MCF 10A (cell line): ENCODE measurements at places on chromosomes 7 and 10. TPM values are rescaled to one million over a fixed set of nuclear protein-coding genes. Genes with fewer than 3 reads are reported as not detected.

DNA sequence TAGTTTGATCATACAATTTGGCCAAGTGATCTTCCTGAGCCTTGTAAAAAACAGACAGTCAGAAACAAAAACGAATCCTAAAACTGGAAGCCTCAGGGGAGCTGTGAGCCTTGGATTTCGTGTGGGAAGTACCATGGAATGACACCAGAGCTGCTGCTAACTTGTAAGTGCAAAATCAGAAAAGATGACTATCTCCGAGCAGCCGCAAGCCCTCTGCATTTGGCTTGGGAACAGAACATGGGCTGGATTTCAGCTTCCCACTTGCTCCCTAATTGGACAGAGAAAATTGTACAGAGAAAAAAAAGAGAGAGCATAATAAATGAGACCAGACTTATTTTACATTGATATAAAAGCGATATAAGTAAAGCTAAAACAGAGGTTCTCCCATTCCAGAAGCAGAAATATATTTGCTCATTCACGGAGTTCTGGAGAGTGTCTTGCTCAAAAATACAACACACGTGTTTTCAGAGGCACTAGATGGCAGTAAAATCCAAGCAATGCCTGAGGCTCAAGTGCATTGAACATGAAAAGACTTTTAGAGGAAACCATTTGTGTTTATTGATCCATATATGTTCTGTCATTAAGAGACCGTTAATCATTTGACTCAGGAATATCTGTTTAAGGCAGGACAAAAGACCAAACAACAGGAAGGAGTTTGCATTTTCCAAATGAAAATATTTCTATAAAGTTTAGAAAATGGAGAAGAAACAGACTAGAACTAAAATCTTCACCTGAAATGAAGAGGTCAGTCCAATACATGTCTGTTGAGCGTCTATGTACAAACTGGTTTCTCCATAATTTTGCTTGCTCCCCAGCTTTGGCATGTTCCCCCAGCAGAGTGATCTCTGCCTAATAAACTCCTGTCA is 78.3 kb upstream of the SLC26A5 start:
- peak; percentile 30 for DNase-seq

- peak; percentile 13 for DNase-seq
Observed at GRCh38 chr10:73876971-73877370, 2.6 kb upstream of the CAMK2G start.

DNA sequence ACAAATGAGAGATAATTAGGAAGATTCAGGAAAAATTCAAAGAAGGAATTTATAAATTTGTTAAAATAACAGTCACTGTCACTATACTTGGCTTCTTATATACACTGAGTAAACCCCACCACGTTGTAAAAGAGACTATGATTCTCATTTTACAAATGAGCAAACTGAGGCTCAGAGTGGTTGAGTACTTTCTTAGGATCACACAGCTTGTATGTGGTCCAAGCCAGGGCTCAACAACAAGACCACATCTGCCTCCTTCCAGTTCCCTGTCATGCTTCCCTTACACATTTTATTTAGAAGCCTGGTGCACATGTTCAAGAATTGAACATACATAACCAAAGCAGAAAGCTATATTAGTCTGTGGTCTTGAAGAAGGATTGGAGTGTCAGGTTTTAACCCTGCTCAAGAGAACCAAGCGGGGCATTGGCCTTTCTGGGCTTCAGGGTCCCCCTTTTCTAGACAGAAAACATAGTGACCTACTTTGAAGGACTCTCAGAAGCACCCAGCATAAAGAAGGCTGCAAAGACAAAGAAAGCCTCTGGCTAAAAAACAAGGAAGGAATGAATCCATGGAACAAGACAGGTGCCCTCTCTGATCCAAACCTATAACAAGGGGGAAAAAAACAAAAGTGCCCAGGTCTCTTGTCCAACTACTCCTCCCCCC is 846 bp downstream of the MRLN start:
- no peak for DNase-seq

DNA sequence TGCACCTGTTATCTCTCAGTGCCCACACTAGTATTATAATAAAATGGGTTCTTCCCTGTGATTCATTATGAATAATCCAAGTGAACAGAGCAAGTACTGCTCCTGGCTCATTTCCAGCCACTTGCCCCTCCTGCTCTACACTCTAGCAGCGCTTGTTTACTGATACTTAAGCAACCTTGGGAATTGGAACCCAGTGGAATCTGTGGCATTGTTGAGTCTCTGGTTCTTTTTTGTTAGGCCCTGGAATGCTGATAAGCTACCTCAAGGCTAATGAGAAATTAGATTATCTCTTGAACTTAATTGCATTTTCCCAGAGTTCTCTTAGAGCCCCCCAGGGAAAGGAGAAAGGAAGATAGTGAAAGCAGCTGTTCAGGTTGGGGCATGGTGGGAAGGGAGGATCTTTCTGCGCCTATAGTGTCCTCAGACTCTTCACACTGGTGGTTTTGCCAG is 34.0 kb downstream of the PRKAR2B start:
- DNase-seq = peak; percentile 83

Gene SUV39H2
- total RNA-seq = 14.9 and 16.0 TPM in 2 replicates

- DNase-seq = peak; percentile 84
Observed at GRCh38 chr10:121753726-121754476, 155.7 kb upstream of the FGFR2 start.

DNA sequence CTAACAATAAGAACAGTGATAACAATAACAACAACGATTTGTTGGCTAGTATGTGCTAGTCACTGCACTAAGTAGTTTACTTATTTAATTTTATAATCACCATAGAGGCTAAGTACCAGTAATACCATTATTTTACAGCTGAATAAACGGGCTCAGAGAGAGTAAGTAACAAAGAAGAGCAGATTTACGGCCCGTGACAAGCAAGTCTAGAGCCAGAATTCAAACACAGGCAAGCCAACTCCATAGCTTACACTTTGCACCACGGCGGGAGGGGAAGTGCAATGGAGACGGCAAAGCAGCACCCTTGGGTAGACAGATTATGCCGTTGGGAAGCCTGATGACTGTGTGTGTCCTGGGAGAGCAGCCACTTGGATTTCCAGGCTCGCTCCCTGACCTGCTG is 1.2 kb upstream of the OR6V1 start:
- DNase-seq = no peak

Gene GIMAP2
- not detected in 2 replicates for total RNA-seq

DNA sequence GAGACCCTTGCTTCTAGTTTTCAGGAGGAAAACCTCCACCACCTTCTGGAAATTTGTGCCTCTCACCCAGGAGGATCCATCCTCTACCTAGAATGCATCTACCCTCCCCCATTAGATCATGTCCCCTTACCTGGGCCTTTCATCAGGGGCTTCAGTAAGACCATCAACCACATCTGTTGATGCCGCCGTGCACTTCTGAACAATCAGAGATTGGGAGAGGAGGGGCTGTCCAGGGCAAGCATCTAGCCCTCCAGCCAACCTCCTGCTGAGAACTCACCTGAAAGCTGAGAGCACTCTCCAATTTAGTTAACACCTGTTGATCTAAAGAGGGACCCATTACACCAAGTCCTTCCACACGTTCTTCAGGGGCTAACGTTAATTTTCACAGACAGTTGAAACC is 57.6 kb upstream of the PIK3CG start:
- DNase-seq = no peak

GRCh38 chr7:77537136-77537777 is at the start of gene PTPN12:
Gene PTPN12, plus strand, starts transcription at chr7:77537295. Its CDS starts 252 bp downstream, at chr7:77537547.
- no peak for DNase-seq

DNA sequence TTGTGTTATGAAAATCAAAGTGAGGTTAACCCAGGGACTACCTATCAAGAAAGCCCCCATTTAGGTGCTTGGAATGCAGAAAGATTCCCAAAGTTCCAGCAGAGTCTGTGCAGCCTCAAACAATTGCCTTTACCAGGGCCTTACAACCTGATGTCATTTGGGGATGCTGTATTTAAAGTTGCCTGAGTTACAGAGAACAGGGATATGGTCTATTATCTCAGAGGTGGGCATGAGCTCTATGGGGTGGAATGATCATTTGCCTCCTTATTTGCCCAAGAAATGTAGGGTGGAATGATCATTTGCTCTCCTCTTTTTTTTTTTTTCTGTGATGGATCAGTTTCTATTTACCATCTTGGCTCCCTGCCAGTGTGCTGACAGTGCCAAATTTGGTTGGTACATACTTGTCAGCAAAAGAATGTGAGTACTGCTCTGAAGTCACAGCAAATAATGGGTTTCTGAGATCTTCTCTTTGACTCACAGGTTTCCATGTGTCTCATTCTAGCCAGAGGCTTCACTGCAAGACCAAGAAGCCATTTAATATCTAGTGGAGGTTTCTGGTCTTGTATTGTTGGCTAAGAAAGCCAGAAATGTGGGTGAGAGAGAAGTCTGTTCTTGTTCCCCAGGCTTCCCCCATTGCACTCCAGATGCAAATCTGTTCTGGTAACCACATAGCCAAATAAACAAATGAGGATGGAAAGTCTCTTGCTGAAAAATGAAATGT is 45.5 kb upstream of the ZNRF2 start:
- peak; percentile 95 for DNase-seq

DNA sequence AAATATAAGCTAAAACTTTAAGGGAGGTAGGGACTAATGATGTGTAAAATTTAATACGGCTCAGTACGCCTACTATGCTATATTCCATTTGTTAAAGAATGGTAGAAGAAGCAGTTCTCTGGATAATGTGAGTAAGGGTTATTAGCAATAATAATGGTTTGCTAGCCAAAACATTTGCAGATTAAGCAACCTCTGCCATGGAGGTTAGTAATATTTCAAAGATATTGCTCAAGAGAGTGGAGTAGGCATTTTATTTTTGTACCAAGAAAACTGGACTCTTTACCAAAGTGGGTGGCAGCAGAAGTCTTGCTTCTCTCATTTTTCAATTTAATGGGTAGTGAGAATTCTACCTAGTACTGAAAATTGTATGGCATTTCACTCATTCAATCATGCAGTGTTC is 158.9 kb upstream of the TMEM106B start:
- DNase-seq = peak; percentile 13

DNA sequence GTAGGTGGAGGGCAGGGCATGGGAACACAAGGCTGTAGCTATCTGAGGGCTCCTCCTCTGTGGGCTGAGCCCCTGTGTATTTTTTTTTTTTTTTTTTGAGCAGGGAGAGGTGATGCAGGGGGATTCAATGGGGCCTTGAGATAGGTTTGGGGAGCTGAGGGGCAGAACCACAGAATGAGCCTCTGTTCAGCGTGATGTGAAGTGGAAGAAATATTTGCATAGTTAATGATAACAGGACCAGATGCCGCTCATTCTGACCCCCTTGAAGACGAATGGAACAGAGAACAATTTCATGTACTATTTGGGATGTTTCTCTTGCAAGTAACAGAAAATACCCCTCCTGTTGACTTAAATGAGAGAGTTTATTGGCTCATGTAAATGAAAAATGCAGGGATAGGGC is 69.7 kb upstream of the EMX2 start:
- no peak for DNase-seq

DNA sequence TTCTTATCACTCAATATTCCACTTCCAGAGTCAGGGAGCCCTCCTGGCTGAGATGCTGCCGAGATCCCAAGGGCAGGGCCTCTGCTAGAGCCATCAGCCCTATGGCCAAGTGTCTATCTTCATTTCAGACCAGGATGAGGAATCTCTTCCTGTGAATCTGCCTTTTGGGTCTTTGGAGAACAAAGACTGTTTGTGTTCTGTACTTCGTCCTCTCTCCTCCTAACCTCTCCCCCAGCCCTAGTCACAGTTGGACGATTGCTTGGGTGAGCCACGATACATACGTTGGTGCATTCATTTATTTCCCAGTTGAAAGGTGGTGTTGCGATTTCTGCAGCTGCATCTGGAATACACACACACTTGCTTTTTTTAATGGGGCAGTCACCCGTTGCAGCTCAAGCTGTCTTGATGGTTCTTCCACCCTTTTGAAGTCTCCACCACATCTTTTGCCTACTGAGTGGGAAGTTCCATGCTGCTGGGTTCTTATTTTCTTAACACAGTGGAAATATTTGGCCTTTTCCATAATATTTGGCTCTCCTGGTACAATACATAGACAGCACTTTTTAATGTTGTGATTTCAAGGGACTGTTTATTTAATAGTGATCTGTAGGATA is 26.7 kb downstream of the SH3PXD2A start:
- no peak for DNase-seq

DNA sequence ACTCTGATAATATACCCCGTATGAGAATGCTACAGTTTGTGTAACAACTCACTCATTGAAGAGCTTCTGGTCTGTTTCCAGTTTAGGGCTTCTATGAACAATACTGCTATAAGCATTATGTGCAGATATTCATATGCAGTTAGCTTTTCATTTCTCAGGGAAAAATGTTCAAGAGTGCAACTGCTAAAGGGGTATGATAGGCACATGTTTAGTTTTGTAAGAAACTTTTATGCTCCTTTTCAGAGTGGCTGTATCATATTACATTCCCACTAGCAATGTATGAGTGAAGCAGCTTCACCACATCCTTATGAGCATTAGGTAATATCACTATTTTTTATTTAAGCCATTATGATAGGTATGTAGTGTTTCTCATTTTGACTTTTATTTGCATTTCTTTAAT is 182.6 kb upstream of the CXCL12 start:
- DNase-seq = peak; percentile 17

DNA sequence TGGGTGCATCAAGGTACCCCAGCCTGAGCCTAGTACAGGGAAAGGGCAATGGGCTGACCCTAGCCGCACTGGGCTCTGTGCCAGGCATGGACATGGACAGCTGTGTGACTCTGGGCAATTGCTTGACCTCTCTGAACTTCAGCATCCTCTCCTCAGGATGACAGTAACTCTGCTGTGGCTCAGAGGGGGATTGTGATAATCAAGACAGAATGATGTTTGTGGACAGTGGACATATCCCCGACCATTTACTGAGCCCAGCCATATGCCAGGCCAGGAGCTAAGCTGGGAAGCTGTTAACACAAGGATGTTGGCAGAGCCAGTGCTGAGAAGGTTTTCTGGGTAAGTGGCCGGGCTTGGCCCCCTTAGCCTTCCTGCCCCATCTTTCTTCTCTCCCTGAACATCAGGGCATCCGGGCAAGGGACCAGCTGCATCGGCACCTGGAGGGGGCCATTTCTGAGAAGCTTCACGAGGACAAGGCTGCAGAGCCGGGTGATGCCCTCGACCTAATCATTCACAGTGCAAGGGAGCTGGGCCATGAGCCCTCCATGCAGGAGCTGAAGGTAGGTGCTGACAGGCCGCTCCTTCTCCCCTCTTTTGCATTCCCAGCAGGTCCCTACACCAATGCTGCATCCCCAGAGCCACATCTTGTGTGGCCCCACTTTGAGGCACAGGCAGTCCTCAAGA is 3.5 kb downstream of the CYP26C1 start:
- no peak for DNase-seq

DNA sequence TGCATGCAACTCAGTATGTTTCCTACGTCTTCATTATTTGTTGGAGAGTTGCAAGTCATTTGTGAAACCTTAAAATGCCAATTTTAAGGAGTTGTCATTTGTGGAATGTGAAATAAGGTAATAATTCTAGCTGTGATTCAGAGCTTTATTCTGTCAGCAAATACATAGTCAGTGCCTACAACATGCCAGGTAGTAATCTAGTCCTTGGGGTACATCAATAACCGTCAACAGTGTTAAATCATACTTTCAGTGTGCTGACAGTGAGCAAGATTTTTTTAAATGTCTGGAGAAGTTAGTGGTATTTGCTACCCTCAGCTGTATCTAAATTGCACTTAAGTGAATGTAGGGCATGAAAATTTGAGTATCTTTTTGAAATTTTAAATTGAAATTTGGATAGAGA is 36.7 kb downstream of the MPLKIP start:
- DNase-seq = no peak

Gene WEE2
- not detected in 2 replicates for total RNA-seq

GRCh38 chr7:7352845-7353244 is 170.5 kb downstream of the C1GALT1 start:
- peak; percentile 74 for DNase-seq
